NCI-H2171 treated with DMSO at 0.1 percent for 48 hours (cell line): ENCODE measurements at places on chromosomes 2 and 18.
A peak's percentile ranks its signal among the peaks of the same experiment; 100 is the strongest.

DNA sequence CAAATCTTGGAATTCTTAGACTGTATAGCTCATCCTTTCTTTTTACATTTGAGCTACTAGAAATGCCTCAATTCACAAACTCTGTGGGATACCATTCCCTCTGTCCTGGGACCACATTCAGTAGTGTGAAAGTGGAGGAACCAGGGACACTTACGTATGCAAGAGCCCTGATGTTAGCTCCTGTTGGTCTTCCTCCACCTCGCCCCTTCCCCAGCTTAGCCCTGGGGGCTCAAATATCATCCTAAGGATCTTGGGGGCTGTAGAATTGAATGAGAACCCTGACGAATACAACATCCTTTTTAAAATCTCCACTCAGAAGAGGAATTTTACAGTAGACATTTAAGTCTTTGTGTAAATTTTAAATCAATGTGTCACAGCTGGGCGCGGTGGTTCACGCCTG, 65.2 kb upstream of the RAPH1 start:
- DNase-seq, result no peak

GRCh38 chr2:15006667-15007066, 374.1 kb downstream of the LRATD1 start:
- DNase-seq, result no peak

DNA sequence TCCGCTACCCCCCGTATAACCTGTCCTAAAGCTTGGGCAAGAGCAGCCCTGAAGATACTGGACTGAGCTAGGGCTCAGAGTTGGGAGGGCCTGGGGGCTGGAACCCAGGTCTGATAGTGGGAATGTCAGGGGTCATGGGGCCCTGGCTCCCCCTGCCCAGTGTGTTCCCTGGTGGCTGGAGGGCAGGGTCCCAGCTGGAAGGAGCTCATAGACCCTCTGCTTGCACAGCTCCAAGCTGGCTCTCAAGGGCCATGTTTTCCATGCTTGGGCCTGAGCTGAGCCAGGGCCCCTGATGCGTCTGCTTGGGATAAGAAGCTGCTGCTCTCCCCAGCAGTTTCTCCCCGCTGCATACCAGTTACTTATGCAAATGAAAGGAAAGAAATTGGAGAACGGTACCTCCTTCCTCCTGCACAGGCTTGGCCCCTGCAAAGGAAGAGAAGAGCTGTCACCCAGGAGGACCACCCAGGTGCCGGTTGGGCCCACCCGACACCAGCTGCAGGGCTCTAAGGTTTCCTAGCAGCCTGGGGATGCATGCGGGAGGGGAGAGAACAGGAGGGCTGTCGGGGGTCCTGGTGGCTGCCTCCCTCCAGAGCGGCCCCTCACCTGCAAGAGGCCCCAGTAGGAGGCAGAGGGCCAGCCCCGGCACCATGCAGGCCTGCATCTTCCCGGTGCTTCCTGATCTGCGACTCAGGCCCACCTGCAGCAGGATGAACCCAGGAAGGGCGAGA, 628 bp downstream of the OTOS start:
- no peak for DNase-seq

GRCh38 chr2:183868707-183869106, 729.6 kb upstream of the ZNF804A start:
- DNase-seq, result no peak

- DNase-seq, result peak; percentile 81
Measured at GRCh38 chr2:221570321-221570935, 1.7 kb downstream of the EPHA4 start.

DNA sequence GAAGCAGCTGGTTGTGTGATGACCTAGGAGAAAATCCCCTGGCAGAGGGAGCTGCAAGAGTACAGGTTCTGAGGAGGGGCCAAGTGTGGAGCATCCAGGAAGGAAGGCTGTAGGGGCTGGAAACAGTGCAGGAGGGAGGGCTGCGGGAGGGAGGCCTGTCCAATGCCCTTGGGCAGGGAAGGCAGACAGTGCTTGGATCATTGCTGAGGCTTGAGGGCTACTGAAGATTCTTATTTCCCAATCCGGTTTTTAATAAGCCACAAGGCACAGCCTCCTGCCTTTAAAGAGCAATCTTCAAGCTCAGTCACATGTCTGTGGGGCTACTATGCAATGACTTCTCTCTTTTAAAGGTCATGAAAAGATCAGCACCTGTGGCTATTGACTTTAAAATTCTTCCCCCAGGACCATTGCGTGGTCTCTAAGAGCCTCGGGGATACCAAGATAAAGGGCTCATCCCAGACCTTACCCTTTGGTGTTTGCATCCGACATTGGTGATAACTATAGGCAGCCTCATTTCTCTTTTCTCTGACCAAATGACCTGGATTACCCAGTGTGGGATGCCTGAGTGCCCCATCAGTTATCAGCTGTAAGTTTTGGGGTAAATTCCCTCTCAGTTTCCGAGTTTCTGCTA, 149.6 kb downstream of the DOCK10 start:
- no peak for DNase-seq

- DNase-seq, result no peak
Measured at GRCh38 chr18:48790226-48790863, 160.4 kb downstream of the SMAD7 start.

GRCh38 chr2:7060156-7060555, 142.9 kb downstream of the RNF144A start:
- peak; percentile 85 for DNase-seq

- peak; percentile 44 for DNase-seq
Measured at GRCh38 chr18:36688020-36688965, 140.5 kb downstream of the TPGS2 start.

DNA sequence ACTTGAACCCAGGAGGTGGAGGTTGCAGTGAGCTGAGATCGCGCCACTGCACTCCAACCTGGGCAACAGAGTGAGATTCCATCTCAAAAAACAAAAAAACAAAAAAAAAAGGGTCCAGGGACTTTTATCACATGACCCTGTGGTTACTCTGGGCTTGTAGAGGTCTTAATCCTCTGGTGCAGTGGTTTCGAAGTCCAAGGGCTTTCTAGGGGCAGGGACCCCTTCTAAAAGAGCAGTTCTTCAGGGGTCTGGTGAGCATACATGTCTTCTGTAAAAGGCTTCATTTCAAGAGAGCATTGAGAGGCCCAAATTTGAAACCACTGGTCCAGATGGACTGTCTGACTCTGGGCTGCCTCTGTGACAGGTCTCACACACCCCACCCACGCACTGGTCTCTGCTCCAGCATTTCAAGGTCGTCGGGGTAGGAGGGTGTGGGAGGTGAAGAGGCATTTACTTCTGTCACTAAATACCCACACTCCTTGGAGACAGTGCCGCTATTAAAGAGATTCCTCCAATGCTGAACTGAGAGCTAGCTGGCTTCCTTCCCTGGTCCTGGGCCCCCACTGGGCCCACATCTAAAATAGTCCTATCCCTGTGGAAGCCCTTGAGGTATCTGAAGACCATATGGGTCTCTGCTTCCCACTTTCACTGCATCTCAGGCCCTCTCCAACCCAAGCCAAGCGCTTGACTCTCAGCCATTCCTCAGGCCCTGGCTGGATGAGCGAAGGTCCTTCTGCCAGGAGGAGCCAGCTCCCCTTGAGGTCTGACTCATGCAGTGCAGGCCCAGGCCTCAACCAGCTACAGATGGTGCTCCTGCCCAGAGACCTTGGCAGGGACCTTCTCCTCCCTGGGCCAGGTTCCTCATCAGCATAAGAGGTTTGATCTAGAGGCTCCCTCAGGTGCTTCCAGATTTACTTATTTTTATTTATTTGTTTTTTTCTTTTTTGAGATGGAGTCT, 44.8 kb downstream of the PAX8 start:
- DNase-seq, result no peak

GRCh38 chr2:134041877-134042276, 212.0 kb upstream of the MGAT5 start:
- DNase-seq, result no peak

- no peak for DNase-seq
Measured at GRCh38 chr2:60309336-60309735, 244.1 kb downstream of the BCL11A start.

DNA sequence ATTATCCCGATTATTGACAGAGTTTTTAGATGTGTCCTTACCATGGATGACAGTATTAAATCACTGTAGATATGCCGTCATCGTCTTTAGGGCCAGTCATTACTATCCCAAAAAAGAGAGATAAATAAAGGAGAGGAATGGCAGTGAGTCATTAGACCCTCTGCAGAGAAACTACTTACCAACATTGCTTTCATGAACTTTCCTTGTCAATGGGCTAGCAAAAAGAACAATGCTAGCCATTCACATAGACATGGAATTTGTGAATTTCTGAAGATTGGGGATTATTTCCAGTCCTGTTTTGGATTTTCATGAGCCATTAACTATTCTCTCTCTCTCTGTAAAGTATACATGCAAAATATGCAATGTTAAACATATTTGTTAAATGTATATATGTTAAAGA, 319.4 kb upstream of the FANCL start:
- no peak for DNase-seq

GRCh38 chr2:16454621-16455020, 211.0 kb downstream of the CYRIA start:
- no peak for DNase-seq

DNA sequence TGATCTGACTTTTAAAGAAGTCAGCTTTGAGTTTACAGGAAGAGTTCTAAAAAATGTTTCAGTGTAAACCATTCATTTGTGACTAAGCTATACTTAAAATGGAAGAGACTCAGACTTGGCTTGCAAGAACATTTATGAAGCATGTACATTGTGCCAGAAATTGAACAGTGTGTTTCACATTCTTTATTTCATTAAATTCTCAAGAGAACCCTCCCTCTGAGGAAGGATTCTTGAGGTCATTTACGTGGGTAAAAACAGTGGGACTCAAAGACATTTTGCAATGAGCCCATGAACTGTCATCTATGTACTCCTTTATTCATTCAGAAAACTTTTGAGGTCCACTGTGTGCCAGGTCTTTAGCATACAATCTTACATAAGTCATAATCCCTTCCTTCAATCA, 143.6 kb upstream of the ZNF521 start:
- no peak for DNase-seq

GRCh38 chr2:111957872-111958354, 59.5 kb downstream of the MERTK start:
- DNase-seq, result no peak

- no peak for DNase-seq
Measured at GRCh38 chr2:224579411-224579810, 5.8 kb downstream of the CUL3 start.

DNA sequence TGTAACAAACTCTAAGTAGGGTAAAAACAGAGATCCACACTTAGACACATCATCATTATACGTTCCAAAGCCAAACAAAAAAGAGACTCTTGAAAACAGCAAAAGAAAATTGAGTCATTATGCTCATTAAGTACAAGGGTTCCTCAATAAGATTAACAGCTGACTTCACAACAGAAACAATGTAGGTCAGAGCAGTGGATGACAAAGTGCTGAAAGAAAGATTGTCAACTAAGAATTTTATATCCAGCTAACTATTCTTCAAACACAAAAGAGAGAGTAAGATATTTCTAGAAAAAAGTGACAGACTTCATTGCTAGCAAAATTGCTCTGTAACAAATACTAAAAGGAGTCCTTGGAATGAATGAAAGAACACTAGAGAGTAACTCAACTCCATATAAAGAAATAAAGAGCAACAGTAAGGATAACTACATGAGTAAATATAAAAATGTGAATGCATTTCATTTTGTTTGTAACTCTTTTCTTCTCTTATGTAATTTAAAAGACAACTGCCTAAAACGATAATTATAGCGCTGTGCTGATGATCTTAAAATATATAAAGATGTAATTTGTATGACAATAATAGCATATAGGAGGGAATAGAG, 23.8 kb upstream of the DNER start:
- no peak for DNase-seq

GRCh38 chr2:234595829-234596228, 98.9 kb upstream of the ARL4C start:
- DNase-seq, result no peak

GRCh38 chr2:235957251-235957650, 210.9 kb downstream of the GBX2 start:
- DNase-seq, result no peak

- no peak for DNase-seq
Measured at GRCh38 chr18:23365602-23366001, 87.5 kb upstream of the RIOK3 start.

DNA sequence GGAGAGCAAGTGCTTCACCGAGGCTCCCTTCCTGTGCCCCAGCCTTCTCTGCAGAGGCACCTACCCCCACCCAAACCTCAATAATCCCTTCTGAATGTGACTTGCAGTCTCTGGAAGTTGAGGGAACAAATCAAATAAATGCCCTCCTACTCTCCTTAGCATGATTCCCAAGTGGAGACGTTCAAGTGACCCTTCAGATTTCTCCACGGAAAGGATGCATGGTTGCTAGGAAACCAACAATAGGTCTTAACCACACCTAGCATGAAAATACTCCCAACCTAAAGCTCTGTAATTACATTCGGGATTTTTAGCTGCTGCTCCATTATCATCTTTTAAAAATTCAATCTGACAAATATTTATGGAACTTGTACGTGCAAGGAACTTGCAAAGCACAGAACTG, 50.2 kb upstream of the CABLES1 start:
- DNase-seq, result no peak

GRCh38 chr2:157874997-157875640, 1.0 kb downstream of the ACVR1 start:
- peak; percentile 59 for DNase-seq

GRCh38 chr2:240788482-240788881, 31.5 kb downstream of the KIF1A start:
- no peak for DNase-seq
